ENCODE measurements at places on chromosomes 11 and 22.

DNA sequence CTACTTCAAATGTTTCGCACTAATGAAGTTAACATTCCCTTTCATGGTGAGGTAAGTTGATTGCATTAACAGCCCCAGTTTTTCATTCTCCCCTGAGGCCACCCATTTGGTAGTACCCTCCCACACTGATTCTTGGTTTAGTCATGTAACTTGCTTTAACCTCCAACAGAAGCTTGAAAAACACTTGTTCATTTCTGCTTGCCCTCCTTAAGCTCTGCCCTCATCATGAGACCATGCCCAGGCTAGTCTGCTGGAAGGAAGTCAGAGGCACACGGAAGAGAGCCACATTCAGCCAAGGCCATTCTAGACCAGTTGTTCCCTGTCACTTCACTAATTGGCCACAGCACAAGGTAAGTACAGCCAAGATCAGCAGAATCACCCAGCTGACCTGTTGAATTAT lies 50.7 kb upstream of the CD44 start:
- no peak for DNase-seq

- no peak for DNase-seq
These were observed 108.6 kb downstream of the KCNQ1OT1 start for GRCh38 chr11:2590965-2591754.

GRCh38 chr11:99333621-99334020 lies 312.9 kb downstream of the CNTN5 start:
- no peak for DNase-seq

DNA sequence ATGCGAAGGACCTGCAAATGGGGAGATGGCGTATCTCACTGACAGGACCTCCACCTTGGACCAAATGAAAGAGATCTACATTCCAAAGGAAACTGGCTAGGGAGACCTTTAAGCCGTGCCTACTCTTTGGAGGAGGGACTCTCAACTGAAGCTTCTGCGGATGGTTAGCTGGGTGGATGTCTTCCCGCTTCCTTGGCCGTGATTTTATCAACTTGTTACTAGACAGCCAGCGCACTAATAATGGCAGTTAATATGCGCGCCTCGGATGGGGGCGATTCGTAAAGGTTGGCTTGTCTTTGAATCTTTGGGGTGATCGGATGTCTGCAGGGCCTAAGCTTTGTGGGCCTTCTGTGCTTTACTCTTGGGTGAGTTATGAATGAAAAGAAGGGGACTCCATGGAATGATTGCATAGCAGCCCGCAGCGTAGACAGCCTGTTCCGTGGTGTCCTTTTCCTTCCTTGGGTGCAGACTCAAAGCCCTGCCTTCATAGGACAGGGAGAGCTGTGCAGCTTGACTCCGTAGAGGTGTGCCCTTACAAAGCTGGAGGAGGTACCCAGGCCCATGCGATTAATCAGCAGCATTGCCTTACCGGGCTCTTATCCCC lies 1.5 kb downstream of the ZNRF3 start:
- no peak for DNase-seq

GRCh38 chr11:50174975-50175374 lies 142.3 kb downstream of the OR4C45 start:
- DNase-seq, result no peak

- DNase-seq, result peak; percentile 24
These were observed 4.4 kb downstream of the SLC2A11 start for GRCh38 chr22:23862103-23862502.

DNA sequence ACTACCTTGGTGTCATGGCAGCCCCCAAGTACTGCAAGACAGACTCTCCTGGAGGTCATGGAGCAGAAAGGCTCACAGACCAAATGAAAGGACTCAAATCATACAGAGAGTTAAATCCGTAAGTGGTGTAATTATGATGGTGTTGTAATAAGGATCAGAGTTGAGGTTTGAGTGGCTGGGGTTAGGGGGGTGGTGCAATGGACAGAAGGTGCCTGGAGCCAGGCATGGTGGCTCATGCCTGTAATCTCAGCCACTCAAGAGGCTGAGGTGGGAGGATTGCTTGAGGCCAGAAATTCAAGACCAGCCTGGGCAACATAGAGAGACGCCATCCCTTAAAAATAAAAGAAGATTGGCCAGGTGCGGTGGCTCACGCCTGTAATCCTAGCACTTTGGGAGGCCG lies 18.7 kb downstream of the ART5 start:
- no peak for DNase-seq

GRCh38 chr22:16810188-16810802 lies 14.9 kb downstream of the XKR3 start:
- DNase-seq, result no peak

GRCh38 chr11:79950172-79950571 lies 509.3 kb upstream of the TENM4 start:
- DNase-seq, result no peak

- no peak for DNase-seq
These were observed 6.8 kb upstream of the PIM3 start for GRCh38 chr22:49953680-49954344.

DNA sequence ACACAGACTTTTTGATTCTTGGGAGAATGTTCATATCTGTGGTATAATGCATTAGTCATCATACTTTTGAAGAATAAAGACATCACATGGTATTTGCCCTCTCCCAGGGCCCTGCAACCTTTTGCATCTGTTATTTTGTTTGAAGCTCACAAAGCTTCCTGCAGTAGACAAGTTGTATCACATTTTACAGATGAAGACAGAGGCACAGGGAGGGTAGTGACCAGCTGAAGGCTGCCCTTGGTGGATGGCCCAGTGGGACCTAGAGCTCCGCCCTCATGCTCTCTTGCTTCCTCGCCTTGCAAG lies 66.4 kb downstream of the UBASH3B start:
- peak; percentile 86 for DNase-seq

- DNase-seq, result no peak
These were observed 115.2 kb downstream of the DDX10 start for GRCh38 chr11:108780119-108780518.

DNA sequence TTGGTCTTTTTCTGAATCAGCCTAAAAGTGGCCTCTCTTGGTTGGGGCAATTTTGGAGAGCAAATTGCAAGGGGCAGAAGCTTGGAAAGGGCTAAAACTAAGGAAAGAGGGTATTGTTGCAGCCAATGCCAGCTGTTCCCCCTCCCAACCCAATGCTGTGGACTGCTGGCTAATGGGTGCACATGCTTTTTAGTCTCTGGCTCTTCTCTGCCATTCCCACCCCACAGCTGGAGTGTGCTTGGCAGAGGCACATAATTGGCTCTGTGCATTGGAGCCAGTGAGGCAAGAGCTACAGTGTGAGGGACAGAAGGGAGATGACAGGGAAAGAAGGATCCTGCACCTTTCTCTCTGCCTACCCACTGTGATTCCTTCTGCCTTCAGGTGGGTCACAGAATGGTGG lies 140.0 kb downstream of the NECTIN1 start:
- DNase-seq, result no peak

GRCh38 chr11:72784662-72785061 lies 9.2 kb downstream of the STARD10 start:
- DNase-seq, result no peak

DNA sequence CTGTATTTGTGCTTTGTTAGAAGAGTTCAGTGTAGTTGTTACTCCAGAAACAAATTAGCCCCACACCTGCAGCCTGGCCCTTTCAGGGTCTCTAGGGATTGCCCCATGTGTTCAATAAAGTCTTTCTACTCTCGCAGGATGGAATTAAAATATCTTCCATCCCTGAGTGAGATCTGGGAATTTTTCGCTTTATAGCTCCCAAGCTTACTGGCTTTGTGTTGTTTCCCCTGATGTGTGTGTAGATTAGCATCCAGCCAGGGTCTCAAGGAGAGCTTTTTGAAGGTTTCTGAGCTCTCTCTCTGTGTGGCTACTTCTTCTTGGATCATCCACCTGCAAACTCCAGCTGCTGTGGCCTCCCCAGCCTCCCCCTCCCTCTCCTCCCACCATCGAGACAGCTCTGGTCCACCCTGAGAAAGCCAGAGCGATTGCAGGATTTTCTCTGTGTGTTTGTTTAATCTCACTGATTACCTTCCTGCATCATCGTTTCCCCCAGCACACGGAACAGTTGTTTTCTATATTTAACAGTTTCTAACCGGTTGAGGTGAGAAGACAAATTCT lies 553.5 kb downstream of the TBC1D22A start:
- no peak for DNase-seq

- no peak for DNase-seq
These were observed 1998.4 kb downstream of the LRRC4C start for GRCh38 chr11:39461066-39461465.

GRCh38 chr11:30565027-30565426 lies 21.1 kb downstream of the MPPED2 start:
- no peak for DNase-seq

DNA sequence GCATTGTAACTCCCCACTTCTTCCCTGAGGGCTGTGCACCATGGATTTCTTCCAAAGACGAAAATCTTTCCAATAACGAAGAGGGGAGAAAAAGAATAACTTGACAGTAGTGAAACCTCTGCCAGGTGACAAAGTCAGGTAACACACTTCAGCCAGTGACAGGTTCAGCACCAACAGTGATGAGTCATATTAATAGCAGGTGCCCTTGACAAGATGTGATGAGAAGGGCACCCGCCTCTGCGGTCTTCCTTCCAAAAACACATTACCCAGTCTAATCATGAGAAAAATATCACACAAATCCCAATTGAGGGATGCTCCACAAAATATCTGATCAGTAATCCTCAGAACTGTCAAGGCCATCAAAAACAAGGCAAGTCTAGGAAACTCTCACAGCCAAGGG lies 157.8 kb downstream of the EFCAB6 start:
- no peak for DNase-seq

GRCh38 chr22:42434748-42435425 lies 2.7 kb upstream of the NFAM1 start:
- DNase-seq, result no peak

- DNase-seq, result no peak
These were observed 2.3 kb downstream of the SMTN start for GRCh38 chr22:31083377-31083768.

GRCh38 chr11:115409691-115410220 lies 94.5 kb downstream of the CADM1 start:
- DNase-seq, result peak; percentile 26

GRCh38 chr11:12243911-12244550 lies 133.3 kb upstream of the PARVA start:
- no peak for DNase-seq

DNA sequence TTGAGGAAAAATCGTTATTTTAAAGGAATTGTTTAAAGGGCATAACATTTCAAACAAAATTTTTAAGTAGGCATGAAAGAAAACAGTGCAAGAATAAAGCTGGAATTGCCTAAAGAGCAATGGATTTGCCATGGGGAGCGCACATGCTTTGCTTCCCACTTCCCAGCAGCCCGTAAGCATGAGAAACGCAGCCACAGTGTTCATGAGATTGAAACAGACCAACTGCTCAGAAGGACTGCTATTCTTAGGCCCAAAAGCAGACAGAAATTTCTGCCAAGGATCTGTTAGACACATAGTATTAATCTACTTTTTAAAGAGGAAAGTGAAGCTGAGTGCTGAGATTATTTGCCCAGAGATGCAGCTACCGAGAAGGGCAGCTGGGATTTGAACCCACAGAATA lies 34.2 kb upstream of the TSKU start:
- DNase-seq, result no peak

DNA sequence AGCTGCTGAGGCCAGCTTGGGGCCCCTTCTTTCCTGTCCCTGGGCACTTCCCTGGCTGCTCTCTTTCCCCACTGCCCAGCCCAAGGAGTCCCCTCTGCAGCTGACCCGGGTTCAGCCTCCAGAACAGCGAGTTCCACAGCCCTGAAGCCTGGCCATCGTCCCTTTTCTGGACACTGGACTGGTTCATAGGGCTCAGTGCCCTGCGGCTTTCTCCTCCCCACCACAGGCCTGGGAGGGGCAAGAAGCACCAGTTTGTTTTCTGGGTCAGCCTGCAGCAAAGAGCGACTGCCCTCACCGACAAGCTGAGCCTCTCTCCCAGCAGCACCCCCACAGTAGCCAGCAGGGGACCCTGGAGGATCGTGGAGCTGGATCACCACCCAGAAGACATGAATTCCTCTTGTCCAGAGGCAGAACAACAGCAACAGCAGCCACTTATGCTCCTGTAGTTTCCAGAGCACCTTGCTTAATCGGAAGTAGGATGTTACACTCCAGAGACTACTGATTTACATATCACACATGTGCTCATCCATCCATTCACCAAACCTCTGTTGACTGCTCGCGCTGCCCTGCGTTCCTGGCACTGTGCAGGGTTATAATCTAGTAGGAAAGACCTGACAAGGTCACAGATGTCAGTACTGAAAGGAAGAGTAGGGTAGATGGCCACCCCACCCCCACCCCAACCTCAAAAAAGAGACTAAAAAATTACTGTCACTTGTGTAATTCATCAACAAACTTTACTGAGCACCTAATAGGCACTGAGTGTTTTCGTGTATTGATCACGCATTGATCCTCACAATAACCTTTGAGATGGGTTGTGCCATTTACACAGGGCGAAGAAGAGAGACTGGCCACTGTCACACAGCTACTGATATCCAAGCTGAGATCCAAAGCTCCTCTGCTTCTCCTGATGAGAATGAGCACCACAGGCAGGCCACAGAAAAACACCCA lies 13.0 kb upstream of the CXCR5 start:
- DNase-seq, result peak; percentile 59

- DNase-seq, result peak; percentile 77
These were observed 15.6 kb upstream of the ARHGAP42 start for GRCh38 chr11:100671471-100671870.

- DNase-seq, result no peak
These were observed 11.6 kb downstream of the MRGPRF start for GRCh38 chr11:69001243-69002081.

DNA sequence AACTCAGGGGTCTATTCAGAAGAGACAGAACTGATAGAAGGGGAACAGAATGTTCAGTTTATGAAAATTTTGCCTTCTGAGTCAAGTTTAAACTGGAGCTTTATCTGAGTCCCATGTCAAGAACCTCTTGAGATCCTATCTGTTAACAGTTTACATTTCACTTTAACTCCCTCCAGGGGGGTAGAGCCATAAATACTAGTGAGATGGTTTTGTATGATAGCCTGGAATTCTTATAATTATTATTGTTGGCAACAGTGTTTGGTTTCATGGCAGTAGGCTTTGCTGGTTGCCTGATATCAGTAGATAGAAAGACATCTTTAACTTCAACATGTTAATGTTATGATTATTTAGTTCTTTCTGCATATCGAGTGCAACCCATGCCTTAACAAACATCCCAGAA lies 498.5 kb downstream of the INSC start:
- DNase-seq, result no peak

DNA sequence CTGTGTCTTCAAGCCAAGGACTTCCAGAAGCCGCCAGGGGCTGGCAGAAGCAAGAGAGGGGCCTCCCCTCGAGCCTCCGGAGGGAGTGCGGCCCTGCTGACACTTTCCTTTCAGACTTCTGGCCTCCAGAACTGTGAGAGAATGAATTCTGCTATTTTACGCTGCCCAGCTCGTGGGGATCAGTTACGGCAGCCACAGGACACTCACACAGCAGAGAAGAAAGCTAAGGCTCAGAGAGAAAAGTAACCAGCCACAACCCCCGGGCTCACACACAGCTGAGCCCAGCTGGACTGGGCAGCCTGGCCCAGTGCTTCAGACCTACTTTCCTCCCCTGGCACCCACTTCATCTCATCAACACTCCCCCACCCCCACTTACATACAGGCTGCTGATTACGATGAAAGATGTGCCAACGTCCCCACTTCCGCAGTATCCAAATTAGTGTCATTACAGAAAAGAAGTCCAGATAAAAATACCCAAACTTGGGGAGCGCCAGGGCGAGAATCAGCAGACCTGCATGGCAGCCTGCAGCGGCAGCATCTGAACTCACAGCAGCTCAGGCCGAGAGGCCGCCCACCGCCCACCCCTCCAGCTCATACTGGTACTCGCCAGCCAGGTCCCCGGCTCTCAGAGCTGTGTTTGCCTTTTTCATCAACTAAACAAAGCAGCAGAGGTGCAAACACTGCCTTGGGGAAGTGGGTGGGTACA lies 15.3 kb downstream of the PHF21B start:
- no peak for DNase-seq

GRCh38 chr22:30204742-30205111 lies 41.8 kb downstream of the LIF start:
- peak; percentile 96 for DNase-seq
